ENCODE measurements at places on chromosomes 2 and 18.

- DNase-seq, result no peak
Measured at GRCh38 chr18:32764611-32765244, 8.1 kb downstream of the KLHL14 start.

DNA sequence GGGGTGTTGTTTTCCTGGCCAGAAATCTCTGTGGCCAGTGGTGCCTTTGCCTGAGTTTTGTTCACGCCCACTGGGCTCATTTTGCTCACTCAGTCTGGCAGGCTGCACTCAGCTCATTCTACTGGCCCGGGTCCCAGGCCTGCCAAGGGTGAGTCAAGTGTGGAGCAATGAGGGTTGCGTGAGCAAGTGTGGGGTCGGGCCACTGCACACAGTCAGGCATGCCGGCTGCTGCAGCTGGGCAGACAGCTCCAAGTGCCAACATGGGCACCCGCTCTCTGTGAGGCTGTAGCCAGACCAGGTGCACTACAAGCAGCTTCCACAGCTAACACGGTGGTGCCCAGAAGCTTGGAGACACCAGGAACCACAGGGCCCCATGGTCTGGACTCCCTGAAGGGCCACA is 801.1 kb upstream of the RAB6C start:
- no peak for DNase-seq

GRCh38 chr2:186853951-186854350 is 5.0 kb upstream of the ZSWIM2 start:
- no peak for DNase-seq

DNA sequence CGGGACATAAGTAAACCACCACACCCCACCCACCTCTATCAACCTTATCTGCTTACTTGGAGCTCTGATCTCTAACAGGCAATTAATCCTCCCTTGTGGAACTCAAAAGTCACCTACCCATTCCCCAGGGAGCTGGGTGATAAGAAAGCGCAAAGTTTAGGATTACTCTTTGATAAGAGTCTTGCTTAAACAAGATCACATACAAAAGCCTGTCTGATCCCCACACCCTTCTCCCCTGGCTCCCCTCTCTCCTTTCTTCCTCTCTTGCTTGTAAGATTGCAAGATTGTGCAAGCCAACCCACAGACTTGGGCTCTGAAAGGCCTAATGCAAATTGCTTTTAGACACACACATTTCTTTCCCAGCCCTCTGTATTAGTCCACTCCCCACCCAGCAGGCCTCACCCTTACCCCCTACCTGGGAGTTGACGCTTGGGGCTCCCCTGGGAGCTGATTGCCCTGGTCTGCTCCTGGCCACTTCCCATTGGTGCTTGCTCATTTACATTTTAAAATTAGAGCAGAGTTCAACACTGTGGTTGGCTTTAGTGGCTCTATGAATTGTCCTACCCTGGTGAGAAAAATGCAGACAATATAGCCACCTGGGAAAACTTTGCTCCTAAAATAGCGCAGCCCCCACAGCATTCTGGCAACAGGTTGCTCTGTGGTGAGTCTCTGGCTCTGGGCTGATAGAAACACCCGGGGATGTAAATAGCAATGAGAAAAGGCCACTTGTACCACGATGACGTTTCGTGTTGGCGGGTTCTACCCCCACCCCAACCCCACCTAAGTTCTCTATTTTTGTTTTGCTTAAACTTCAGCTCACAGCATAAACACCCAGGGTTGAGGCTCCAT is 92.8 kb upstream of the MSH2 start:
- DNase-seq, result no peak

- DNase-seq, result no peak
Measured at GRCh38 chr2:121408641-121409040, 122.0 kb upstream of the RNU4ATAC start.

DNA sequence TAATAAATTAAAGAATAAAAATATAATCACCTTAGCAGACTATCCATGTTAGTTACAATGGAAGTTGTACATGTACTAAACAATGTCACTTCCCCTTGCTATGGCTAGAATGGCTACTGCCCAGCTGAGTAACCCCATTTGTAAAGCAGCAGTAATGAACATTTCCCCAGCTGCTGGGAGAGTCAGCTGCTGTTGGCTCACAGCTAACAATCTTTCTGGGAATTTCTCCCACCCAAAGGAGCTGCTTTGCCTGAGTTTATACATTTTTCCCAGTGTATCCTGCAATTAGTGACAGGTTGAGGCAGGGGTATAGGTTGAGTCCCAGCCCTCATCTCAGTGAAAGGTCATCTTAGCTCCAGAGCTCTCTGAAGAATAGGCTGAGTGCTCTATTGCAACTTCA is 665.6 kb upstream of the KLHL29 start:
- DNase-seq, result no peak

Measured in stimulated activated CD4-positive, alpha-beta T cell treated with anti-CD3 and anti-CD28 coated beads, Interleukin-15, amount 100 ng/mL, for 48 hours (primary cell).